ENCODE measurements at places on chromosomes 4 and X.

DNA sequence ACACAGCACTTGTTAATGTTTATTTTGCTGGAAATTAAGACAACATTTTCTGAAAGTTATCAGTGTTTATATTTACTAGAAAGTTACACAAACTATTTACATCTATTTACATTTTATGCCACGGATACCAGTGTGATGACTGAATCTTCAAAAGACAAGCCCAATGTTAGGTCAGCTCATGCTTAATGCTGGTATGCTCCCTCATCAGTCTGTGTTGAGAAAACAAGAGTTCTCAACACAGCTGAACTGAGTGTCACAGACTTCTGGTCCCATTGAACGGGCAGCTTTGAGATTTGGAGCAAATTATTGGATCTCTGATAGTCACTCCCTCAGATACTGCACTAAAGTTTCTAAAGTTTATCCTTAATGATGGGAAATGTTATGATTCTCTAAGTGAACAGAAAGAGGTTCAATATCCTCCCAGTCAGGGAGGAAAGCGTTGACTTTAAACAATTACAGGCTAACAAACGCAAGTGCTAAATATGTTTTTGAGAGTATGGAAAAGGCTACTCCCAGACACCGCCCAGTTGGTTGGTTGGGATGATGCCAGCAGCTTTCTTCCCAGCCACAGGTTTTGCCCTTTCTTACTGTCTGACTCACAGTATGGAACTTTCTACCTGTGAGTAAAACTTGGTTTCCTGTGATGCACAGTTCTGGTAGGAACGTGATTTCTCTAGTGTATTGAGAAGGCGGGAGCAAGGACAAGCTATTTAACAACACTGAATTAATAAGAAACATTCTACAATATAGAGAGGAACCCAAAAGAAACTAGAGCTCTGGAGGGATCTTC, 1293.6 kb upstream of the TENM3 start:
- DNase-seq = no peak

- DNase-seq = no peak
These were observed 474.3 kb upstream of the FTHL17 start for GRCh38 chrX:31546126-31546525.

- DNase-seq = no peak
These were observed 254.6 kb upstream of the GK2 start for GRCh38 chr4:79662651-79663050.

DNA sequence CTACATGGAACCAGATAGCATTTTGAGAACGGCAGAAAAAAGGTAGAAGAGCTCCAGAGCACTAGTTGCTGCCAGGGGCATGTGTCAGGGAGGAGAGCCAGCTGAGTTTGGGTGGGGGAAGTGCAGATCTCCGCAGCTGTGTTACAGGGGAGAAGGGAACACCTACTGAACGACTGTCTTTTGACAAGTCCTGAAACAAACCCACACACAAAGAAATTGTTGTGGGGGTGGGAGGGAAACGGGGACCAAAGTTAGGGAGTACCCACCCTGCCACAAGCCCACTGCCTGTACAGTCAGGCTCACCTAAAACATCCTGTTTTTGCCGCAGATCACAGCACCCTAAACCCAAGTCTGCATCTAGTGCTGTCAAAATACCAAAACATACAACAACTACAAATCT, 55.5 kb downstream of the LEF1 start:
- peak; percentile 23 for DNase-seq

- DNase-seq = no peak
These were observed 142.3 kb downstream of the SHROOM4 start for GRCh38 chrX:50671661-50672060.

DNA sequence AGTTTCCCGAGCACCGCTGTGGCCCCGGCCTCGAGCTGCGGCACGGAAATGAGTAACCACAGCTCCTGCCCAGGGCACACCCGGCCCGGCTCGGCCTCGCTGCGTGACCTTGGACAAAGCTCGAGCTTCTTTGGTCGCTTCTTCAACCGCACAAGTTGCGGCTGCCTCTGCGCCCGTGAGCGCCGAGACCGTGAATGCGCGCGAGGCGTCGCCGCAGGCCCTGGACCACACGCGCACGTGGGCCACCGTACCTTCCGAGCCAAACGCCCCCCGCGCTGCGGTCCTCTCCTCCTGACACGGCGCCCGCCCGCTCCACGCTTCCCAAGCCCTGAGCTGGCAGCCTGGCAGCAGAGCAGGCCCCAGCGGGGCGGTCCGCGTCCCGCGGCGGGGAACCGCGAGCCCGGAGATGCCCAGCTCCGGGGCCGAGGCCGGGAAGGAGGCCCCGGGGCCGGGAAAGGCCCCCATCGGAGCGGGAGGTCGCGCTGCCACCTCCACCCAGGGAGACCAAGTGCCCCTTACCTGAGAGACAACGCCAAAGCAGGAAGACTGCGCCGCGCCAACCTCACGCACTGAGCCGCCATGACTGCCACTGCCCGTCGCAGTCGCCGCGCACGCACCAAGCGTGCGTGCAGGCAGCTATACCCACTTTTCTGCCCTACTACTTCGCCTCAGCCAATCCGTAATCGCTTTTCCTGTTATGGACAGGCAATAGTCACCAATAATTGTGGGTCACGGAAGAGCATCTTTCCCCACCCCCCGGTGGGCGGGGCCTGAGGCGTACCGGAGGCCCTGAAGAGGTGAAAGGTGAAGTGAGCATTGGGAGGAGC, at the start of gene GRPEL1:
Gene GRPEL1 (minus strand): TSS at position 613 of the 827 bp plus-strand sequence. CDS start 32 bp downstream, at position 581.
- DNase-seq = peak; percentile 99

GRCh38 chr4:3310301-3311094, 17.7 kb downstream of the RGS12 start:
- no peak for DNase-seq

GRCh38 chr4:14169460-14169859, 541.9 kb upstream of the BOD1L1 start:
- DNase-seq = no peak
